SW 1271 (cell line): ENCODE measurements at places on chromosomes 13 and 19.
A peak's percentile ranks its signal among the peaks of the same experiment; 100 is the strongest.

- no peak for DNase-seq
Measured at GRCh38 chr13:110950356-110950755, 35.5 kb upstream of the ANKRD10 start.

GRCh38 chr13:27384285-27384684, 40.1 kb upstream of the GTF3A start:
- DNase-seq: no peak

- DNase-seq: no peak
Measured at GRCh38 chr13:33091415-33091774, 75.2 kb downstream of the KL start.

DNA sequence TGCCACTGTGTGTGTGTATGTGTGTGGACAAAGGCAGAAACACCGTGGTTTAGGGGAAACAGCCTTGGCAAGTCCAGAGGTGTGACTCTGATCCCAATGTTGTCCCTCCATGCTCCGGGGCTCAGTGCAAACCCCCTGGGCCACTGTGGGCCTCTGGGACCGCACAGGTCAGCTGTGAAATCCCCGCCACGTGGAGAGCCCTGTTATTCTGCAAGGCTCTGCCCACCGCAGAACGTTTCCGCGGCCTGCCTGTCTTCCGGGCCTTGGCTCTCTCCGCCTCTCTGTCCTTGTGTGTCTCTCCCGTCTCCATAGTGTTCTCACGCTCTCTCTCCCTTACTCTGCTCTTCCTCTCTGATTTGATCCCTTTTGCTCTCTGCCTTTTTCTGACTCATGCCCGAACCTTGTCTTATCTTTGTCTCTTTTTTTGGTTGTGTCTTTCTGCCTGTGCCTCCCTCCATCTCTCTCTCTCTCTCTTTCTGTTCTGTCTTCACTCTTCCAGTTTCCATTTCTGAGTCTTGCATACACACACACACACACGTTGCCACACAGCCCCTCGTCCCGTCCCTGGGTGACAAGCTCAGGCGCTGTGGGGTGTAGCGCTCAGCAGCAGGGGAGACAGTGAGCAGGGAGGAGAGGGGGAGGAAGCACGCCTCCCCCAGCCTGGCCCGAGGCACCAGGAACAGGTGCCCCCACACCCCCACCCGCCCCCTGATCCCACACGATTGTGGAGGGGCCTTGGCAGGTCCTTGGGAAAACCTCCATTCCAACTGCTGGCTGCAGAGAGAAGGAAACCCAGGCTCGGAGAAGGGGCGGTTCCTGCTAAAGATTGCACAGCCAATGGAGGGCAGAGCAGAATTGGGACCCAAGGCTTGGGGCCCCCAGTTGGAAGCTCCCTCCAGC, 3.0 kb downstream of the TTYH1 start:
- DNase-seq: no peak

- no peak for DNase-seq
Measured at GRCh38 chr19:43351998-43352746, 1.3 kb upstream of the CD177 start.

- no peak for DNase-seq
Measured at GRCh38 chr19:17450264-17451075, 2.0 kb upstream of the TMEM221 start.

DNA sequence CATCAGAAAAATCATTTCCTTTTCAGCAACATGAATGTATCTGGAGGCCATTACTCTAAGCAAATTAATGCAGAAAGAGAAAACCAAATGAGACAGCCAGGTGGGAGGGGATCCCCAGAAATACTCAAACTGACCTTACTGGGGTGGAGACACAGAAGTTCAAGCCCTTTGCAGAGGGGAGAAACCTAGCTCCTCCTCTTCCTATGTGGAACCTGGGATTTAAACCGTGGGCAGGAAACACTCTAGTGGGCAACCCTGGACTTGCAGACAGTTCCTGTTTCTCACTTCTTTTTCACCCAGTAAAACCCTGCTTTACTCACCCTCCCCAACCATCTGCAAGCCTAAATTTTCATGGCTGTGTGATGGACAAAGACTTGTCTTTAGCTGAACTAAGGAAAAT, 61.3 kb downstream of the SLITRK6 start:
- no peak for DNase-seq

DNA sequence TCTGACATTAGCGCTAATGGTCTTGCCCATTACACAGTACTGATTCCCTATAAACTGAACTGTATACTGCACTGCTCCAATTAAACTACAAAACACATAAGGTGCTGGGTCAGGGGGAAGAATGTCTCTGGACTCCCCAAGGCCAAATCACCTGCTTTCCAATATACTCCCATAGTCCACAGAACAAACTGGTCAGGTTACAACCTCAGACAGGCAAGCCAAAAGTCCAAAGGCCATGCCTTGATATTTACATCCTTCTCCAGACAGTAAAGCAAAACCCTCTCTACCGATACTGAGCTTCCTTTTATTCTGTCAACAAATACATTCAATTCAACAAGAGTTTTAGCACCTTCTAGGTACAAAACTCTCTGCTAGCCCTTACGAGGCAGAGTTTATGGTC, 8.9 kb downstream of the ZNF541 start:
- DNase-seq: no peak

- no peak for DNase-seq
Measured at GRCh38 chr13:78976696-78977095, 317.7 kb upstream of the OBI1 start.

- DNase-seq: no peak
Measured at GRCh38 chr19:14430712-14431111, 2.4 kb upstream of the PKN1 start.

GRCh38 chr13:47114030-47114429, 217.2 kb upstream of the HTR2A start:
- DNase-seq: no peak

GRCh38 chr13:34593658-34594057, 348.4 kb upstream of the NBEA start:
- DNase-seq: no peak

DNA sequence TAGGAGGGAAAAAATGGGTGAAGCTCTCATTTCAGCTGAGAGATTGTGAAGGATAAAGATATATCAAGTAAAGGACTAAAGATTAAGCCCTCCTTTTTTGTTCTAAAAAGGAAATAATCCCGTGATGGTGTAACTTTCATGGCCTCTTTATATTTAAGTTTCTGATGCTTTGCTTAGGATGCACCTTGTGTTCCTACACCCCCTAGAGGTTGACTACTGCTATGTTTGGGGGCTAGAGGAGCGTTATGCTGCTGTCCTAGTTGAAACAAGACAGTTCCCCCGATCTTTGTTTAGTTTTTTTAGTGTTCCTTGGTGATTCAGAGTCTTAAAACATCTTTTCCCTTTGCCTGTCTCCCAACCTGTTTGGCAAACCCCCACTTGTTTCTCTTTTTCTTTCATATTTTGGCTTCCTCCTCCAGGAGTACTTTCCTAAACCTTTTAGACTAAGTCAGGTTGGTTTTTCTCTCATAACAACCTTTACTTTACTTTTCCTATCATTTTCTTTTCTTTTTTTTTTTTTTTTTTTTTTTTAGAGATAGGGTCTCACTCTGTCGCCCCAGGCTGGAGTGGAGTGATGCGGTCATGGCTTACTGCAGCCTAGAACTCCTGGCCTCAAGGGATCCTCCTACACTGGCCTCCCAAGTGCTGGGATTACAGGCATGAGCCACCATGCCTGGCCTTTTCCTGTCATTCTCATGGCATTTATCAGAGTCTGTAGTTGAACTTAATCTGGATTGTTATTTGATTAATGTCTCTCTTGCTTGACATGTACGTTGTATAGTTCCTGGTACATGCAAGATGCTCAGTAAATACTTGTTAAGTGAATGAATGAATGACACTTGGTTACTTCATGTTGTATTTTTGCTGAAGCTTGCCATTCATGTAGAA, 2.8 kb downstream of the UBA2 start:
- peak; percentile 44 for DNase-seq

- no peak for DNase-seq
Measured at GRCh38 chr13:98173431-98174152, 3.5 kb downstream of the RNF113B start.

DNA sequence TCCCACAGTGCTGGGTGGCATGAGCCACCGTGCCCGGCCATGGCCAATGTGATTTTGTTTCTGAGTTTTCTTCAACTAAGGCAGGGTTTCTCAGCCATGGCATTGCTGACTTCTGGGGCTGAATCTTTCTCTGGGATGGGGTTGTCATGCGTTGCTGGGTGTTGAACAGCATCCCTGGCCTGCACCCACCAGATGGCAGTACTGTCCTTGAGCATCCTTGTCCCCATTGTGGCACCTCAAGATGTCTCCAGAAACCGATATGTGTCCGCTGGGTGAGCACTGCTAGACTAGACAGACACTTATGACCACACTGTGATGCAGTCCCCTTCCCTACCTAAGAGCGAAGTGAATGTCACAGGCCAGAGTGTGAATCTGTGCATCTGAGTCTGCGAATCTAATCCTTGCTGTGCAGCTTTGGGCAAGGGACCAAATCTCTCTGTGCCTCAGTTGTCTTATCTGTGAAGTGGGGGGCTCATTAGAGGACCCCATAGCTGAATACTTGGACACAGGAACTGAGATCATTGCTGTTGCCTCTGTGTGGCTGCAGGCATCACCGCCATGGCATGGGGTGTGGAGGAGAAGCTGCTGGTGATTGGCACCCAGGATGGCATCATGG, 50.3 kb upstream of the SIN3B start:
- peak; percentile 55 for DNase-seq

DNA sequence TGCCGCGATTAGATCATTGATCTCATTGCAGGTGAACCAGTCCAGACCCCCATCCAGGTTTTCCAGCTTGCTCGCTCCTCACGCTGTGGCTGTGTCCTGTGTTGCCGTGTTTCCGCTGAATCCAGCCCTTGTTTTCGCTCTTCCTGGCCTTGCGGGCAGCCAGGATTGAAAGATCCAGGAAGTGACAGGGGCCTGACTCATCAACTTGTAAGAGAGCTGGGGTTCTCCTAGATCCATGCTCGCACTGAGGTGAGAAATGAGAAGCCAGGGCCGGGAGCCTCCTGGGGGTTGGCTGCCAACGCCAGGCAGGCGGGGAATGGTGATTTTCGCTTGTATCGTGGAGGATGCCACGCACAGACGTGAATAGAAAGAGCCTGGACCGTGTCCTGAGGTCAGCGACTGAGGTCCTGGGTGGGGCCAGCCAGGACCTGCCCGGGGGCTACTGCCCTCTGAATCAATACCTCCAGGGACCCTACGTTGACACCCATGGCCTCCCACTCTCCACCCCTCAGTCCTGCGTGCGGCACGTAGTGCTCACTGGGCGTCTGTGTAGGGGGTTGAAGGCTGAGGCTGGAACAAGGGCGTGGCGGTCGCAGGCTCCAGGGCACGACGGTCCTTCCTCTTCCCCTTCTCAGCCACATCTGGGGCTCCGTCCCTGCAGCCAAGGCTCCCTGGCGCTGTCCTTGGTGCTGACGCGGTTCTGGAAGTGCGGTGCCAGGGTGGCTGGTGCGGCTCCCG, 7.3 kb upstream of the PTPRH start:
- DNase-seq: peak; percentile 91

DNA sequence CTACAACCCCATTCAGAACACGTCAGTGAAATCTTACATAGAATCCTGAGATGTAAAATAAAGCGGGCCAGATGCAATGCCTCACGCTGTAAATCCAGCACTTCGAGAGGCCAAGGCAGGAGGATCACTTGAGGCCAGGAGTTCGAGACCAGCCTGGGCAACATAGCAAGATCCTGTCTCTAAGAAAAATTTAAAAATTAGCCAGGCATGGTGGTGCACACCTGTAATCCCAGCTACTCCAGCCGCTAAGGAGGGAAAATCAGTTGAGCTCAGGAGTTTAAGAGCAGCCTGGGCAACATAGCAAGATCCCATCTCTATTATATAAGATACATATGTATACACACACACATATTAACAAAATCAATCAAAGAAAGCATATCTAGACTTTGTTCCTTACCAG, 41.2 kb downstream of the PEX11G start:
- no peak for DNase-seq

GRCh38 chr19:504616-505015, 2.7 kb upstream of the TPGS1 start:
- no peak for DNase-seq

GRCh38 chr19:8681345-8682029, 17.1 kb downstream of the ACTL9 start:
- DNase-seq: peak; percentile 57

- DNase-seq: peak; percentile 32
Measured at GRCh38 chr19:46890423-46891170, 29.8 kb downstream of the ARHGAP35 start.

- no peak for DNase-seq
Measured at GRCh38 chr19:920051-920864, 3.1 kb downstream of the KISS1R start.

GRCh38 chr13:79846386-79846785, 365.4 kb downstream of the NDFIP2 start:
- no peak for DNase-seq

DNA sequence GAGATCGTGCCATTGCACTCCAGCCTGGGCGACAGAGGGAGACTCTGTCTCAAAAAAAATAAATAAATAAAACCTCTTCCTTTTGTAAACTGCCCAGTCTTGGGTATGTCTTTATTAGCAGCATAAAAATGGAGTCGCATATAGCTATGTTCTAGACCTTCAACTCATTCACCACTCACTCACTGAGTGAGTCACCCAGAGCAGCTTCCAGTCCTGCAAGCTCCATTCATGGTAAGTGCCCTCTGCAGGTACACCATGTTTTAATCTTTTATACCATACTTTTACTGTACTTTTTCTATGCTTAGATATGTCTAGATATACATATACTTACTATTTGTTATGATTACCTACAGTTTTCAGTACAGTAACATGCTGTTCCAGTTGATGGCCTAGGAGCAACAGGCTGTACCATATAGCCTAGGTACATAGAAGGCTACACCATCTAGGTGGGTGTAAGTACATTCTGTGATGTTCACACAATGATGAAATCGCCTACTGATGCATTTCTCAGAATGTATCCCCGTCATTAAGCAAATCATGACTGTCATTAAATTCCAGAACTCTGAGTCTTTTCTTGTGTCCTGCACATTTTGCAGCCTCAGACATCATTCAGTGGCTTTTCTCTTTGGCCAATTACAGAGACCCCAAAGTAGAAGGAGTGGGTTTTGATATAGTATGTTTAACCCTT, 13.7 kb upstream of the FARP1 start:
- peak; percentile 14 for DNase-seq
